ENCODE measurements at places on chromosomes 7 and 10.

- DNase-seq = no peak
These were observed 5.9 kb downstream of the NACAD start for GRCh38 chr7:45082831-45083331.

- peak; percentile 13 for DNase-seq
These were observed 10.7 kb downstream of the TSPAN14 start for GRCh38 chr10:80464557-80465450.

DNA sequence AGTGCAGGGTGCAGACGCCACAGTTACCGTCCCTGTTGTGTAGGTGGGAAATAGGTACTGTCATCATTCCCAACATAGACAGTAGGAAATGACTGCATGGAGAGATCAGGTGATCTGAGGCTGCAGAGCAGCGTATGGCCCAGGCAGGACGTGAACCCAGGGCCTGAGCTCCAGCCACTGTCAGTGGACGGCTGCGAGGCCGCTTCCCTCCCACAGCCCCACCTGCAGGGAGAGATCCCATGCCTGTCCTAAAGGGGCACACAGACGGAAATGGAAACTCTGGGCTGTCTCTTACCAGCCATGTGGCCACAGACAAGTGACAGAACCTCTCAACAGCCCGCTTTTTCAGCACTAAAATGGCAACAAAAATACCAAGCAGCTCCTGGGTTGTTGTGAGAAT lies 44.5 kb upstream of the MNX1 start:
- DNase-seq = no peak

DNA sequence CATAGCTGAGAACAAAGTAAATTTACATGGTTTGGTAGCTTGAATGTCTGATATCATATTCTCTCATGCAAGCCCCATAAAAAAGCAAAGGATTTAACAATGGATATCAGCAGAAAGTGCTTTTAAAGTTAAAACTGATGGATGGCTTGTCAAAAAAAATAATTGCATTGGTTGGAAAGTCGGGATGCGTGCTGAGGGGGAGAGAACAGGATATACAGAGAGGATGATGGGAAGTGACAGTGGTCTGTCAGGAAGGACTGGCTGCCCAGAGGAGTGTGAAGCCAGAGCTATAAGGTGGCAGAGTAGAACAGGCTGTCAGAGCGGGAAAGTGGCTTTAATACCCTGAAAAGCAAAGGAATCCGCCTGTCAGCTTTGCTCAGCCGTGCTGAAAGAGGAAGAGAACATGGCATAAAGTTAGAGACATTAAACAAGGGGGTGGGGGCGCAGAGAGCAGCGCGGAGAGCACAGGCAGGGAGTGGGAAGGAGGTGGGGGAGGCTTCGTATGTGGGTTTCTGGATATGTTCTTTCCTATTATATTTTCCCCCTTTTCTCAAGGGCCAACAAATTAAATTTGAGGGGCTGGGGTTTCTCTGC lies 493.0 kb downstream of the LRMDA start:
- DNase-seq = no peak

GRCh38 chr10:23331567-23332301 lies 12.9 kb downstream of the C10orf67 start:
- DNase-seq = no peak

GRCh38 chr7:1804310-1804709 lies 134.2 kb downstream of the ELFN1 start:
- no peak for DNase-seq

DNA sequence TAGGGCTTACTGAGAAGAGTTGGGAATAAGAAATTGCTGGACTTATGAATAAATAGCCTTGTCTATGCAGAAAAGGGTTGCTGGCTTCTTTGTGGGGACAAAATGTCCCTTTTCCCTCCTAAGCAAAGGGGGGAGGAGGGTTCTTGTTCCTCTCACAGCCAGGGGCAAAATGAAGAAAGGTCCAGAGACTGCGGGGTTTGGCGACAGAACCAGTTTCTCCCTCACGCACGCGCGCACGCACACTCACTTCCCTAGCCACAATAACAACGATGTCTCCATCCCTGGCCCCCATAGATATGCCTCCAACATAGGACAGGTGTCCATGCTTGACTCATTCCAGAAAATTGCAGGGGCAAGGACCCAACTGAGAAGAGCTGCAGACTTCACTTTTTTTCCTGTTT lies 3.3 kb downstream of the ZMIZ1 start:
- no peak for DNase-seq

GRCh38 chr7:50423860-50424259 lies 26.3 kb downstream of the FIGNL1 start:
- no peak for DNase-seq

- DNase-seq = no peak
These were observed 128.7 kb downstream of the FAM204A start for GRCh38 chr10:118213436-118213835.

DNA sequence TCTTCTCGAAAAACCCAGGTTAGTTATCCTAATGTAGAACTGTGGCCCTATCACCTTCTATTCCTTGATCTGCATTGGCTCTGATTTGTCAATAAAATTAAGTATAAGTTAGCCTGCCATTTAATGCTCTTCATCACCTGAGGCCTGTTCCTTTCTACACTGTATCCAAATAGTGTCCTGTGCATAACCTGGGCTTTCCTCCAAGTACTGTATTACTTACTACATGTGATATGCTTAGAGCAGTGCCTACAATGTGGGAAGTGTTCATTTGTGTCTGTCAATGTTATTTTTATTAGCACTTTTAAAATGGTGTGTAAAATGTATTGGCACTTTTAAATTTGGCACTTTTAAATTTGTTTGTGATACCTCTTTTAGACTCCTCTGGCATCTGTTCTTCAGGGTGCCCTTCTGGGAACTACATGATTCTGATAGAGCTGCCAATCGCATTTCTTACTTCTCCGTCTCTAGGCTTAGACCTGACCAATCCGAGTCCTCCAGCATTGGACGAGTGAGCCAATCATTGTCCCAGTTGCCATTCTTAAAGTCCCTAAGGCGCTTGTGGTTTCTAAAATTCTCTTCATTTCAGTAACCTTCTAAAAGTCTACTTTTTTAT lies 85.5 kb downstream of the GNAI1 start:
- no peak for DNase-seq

- DNase-seq = no peak
These were observed 24.2 kb downstream of the ARL5B start for GRCh38 chr10:18683427-18683826.

- no peak for DNase-seq
These were observed 624.5 kb downstream of the LRMDA start for GRCh38 chr10:76055963-76056362.

DNA sequence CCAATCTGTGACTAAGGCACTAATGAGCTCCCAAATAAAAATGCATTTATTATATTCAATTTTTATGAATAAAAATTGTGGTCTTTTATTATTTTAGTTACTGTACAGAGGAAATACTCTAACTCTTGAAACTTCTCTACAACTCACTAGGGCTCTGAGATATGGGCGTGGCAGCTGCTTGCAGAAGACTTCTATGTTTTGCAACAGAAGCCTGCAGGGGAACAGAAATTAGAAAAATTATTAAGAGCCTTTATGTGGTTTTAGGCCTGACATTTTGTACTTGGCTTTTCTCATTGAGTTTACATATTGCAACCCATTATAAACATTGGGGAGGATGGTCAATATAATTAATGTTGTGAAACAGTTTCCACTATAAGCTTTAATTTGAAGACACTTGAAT lies 581.4 kb downstream of the TNS3 start:
- no peak for DNase-seq

GRCh38 chr10:132548106-132548823 lies 10.7 kb downstream of the INPP5A start:
- no peak for DNase-seq

- DNase-seq = no peak
These were observed 70.2 kb downstream of the SLC39A12 start for GRCh38 chr10:18021725-18022480.

DNA sequence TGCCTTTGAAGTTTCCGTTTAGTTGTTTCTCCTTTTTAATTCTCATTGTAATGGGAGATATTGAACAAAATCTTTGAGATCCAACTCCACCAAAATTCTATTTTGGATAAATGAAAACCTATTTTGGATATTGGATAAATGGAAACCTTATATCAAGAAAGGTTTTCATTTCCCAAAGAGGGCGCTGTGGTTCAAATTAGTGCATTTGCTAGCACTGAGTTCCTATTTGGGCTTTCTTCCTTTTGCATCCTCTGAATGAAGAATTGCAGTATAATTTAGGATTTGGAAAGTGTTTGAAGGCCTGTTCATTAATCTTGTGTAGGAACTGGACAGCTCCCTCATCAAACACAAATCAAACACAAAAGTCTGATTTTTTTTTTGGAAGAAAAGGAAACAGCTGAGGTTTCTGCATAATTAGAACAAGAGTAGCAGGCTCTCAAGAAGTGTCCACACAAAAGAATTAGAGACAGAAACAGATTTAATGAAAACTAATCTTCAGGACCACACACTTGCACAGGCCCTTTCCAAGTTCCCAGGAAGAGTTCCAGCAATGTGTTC lies 80.8 kb upstream of the KLF14 start:
- no peak for DNase-seq

- no peak for DNase-seq
These were observed 67.3 kb downstream of the DIP2C start for GRCh38 chr10:621981-622740.

- no peak for DNase-seq
These were observed 3.0 kb downstream of the RET start for GRCh38 chr10:43079856-43080255.

GRCh38 chr10:132110111-132110521 lies 44.4 kb downstream of the JAKMIP3 start:
- DNase-seq = no peak

- no peak for DNase-seq
These were observed 240.9 kb downstream of the THSD7A start for GRCh38 chr7:11591055-11591633.

GRCh38 chr7:44466300-44467216 lies 23.9 kb downstream of the NUDCD3 start:
- no peak for DNase-seq

- no peak for DNase-seq
These were observed 60.6 kb upstream of the LAMB1 start for GRCh38 chr7:108063520-108063933.

- no peak for DNase-seq
These were observed 295.0 kb downstream of the BICC1 start for GRCh38 chr10:58807629-58808022.

- DNase-seq = no peak
These were observed 48.2 kb upstream of the SMNDC1 start for GRCh38 chr10:110352930-110353243.

DNA sequence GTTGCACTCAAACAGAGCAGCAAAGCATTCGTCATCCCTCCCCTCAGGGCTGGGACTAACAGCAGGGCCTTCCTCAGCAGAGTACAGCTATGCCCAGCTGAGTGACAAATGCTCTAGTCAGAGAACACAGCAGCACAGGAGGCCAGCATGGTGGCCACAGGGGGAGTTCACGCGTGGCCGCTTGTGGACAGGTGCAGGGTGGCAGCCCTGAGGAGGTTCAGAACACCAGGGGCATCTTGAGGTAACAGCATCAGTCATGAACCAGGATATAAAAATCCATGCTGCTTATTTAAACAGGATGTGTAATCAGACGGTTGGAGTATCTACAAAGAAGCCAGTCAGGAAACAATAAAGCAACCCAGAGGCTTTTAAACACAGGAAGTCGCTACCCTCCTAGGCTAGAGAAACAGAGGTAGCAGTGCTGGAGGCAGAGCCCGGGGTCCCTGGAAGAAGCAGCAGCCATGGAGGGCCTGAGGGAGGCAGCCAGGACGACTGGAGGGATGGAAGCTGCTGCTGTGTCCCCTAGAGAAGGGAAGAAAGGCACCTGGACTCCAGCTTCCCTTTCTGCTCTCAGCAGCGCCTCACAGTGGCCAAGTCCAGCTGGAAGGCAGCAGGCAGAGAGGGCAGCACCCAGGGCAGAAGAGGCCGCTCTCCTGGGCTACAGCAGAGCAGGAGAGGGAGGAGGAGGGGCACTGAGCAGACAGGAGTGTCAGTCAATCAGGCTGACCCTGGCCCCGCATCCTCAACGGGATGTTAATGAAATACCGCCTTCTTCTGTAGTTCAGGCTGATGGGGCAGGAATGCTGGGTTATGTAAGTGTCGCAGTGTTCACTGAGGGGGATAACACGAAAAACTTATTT lies 70.8 kb upstream of the UCN3 start:
- no peak for DNase-seq

- no peak for DNase-seq
These were observed 936.6 kb downstream of the NRG3 start for GRCh38 chr10:82811621-82812020.

DNA sequence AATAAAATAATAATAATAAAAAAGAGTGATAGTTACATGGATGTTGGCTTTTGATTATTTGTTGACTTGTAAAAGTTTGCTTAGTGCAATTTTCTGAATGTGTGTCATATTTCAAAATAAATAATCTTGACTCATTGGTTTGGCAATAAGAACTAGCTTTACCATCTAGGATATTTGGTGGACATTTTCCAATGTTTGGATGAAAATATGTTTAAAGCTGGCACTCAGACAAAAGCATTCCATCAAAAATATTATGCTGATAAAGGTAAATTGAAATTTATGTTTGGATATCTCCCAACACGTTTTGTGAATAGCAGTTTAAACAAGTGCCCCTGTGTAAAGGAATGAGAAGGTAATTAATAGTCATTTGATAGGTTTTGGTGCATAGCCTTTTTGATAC lies 62.5 kb upstream of the KCNMA1 start:
- no peak for DNase-seq

- peak; percentile 65 for DNase-seq
These were observed 2.1 kb downstream of the SNX10 start for GRCh38 chr7:26293569-26294308.

GRCh38 chr10:129038522-129038921 lies 428.5 kb upstream of the MGMT start:
- no peak for DNase-seq

GRCh38 chr7:121796936-121797656 lies 75.9 kb upstream of the PTPRZ1 start:
- no peak for DNase-seq

- no peak for DNase-seq
These were observed 5.3 kb upstream of the CACNB2 start for GRCh38 chr10:18134921-18135320.

Measured in stimulated activated naive CD4-positive, alpha-beta T cell treated with Interleukin-2 at 50 U/mL for 16 hours (primary cell).